ENCODE measurements at places on chromosomes 12 and 14.

DNA sequence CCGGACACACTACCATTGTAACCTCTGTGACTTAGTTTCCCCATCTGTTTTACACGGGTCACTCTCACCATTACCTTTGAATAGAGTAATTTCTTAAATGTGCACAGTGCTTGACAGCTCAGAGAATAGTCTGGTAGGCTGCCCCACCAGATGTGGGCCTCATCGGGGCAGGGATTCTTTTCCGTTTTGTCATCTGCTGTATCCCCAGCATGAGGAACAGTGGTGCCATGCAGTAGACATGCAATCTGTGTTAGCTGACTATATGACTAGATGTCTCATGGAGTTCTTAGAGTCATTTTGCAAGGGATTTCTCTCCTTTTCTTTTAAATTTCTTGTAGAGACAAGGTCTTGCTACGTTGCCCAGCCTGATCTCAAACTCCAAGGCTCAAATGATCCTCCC lies 44.9 kb upstream of the PLEKHG3 start:
- DNase-seq, result no peak

DNA sequence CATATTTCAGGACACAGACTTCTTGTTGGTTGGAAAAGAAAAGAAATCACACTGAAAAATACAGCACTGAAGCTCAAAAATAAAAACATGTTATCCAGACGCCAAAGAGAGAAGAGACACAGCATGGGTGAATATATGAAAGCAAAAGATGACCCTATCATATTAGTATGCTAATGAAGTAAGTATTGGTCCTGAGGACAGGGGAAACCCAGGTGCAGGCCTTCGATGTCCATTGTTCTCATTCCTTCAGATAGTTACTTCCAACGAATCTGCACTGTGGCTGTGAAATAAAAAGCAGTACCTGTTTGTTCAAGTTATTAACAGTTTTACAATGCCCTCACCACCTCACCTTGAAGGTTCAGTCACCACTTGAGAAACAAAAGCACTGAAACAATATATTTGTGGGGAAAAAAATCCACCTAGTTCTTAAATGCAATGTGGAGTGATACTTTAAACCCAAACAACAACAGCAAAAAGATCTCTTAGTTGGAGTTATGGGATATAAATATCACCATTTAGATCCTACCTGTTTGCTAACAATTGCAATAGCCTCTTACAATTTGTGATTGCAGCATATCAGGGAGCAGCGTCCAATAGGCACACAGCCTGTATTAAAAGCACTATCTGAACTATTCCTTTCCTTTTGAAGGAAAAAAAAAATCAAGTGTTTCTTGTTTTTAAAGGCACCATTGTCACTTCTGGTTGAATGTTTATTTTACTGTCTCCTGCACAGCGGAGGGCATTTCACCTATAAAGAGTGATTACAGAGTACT lies 188.1 kb downstream of the BCAT1 start:
- no peak for DNase-seq

GRCh38 chr12:92255741-92256140 lies 110.1 kb upstream of the BTG1 start:
- DNase-seq, result no peak

DNA sequence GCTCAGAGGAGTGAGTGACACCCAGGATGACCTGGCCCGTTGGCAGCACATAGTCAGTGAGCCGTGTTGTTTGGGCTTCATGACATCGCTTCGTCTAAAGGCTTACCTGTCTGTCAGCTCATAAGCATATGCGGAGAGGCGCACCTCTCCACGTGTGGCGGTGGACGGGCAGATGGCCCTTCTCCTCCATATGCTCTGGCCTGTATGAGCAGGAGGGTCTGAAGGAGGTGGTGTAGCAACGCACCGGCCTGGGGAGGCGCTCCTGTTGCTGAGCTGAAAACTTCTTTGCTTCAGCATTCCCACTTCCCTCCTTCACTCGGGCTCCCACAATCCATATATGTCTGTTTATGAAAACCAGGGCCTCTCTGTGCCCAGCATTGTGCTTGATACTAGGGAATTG lies 186.1 kb downstream of the TSPAN9 start:
- no peak for DNase-seq

DNA sequence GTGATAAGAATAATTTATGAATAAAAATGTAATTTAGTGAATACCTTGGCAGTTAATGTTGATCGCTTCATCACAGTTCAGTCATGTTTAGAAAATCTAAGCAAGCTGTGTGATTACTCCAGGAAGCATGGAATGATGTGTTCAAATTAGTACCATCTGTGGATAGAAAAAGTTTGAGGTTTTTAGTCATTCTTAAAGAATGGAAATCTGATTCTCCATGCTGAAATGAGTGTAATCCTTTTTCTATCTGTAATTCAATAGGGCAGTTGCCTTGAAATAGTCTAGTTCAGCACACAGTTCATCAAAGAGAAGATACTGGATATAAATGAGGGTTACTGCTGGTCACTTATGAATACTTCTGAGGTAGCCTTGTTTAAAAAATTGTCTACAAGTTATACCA lies 127.2 kb upstream of the MYF6 start:
- DNase-seq, result no peak

- peak; percentile 10 for DNase-seq
Observed at GRCh38 chr14:55450539-55450938, 10.1 kb upstream of the TBPL2 start.

DNA sequence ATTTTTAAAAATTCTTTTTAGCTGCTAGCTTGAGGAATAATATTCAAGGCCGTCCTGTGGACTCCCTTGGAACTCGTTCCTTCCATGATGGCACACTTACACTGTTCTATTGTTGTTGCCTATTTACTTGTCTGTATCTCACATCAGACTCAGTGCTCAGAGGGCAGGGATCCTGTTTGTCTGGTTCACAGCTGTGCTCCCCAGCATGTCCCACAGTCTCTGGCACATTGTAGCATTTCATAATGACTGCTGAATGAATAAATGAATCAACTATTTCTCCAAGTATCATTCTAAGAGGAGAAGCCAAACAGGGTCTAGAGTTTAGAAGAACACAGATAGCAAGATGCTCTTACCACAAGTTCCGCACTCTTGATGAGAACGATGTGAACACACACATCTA lies 48.0 kb downstream of the NTN4 start:
- DNase-seq, result no peak

All from NCI-H1694 treated with DMSO at 0.1 percent for 48 hours (cell line).